ENCODE measurements at places on chromosomes 1 and 21.

DNA sequence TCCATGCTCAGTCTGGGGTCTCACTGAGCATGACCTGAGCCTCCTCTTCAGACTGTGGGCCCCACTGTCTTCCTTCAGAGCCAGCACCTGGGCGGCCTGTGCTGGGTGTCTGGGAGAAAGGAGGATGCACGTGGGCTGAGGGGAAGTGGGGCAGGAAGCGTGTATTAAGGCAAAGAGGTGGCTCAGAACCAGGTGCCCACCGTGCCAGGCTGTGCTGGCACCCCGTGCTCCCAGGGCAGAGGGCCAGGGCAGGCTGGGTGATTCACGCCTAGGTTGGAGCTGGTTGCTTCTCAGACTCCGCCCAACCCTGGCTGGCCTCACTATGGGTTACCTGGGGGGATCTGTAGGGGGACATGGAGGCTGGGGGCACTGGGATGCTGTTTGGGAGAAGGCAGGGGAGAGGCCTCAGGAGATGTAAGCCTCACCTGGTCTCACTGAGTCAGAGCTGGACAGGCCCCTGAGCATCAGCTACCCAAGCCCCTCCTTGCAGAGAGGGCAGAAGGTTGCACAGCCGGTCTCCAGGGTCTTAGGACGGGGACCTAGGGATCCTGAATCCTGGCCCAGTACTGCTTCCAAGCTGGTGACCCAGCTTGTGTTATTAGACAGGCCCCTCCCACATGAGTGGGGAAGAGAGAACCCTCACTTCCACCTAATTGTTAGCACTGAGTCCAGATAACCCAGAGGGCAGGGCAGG is 18.6 kb upstream of the PADI1 start:
- no peak for DNase-seq

- DNase-seq, result no peak
Measured at GRCh38 chr1:225849925-225850324, 32.3 kb downstream of the TMEM63A start.

DNA sequence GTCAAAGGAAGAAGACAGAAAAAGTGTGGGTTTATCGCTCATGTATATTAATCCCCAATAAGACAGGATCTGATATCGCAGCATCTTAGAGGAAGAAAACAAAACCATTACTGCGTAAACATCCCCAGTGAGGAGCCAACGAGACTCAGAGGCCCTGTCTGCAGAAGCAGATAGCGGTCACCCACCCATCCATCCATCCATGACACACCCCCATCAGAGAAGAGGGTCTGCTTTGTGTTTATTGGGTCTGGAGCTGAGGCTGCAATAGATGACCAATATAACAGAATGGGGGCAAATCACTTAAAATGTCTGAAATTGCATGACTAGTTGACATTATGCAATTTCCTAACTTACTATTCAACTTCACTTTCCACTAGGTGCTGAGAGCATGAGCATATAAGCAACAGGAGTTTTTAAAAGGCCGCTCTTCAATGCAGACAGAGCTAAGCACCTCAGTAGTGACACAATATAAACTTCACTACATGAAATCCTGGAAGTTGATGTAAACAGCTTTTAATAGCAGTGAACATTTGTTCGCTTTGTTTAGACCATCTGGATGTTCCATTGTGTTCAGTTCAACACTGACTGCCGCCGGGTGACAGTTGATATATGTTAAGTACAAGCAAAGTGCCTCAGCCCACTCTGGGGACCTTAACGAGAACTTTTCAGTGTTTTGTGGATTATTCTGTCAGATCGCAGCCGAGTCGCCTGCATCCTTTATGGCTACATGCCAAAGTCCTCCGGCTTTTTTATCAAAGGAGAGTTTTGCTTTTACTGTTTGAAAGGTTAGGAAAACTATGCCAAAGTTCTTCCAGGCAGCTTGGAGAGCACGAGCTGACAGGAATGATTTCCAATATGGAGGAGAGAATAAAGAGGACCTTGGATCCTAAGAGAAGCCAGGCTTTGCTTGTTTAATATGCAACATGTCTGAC is 167.5 kb downstream of the ZNF281 start:
- no peak for DNase-seq

GRCh38 chr1:227941509-227942020 is 6.2 kb downstream of the WNT9A start:
- DNase-seq, result no peak

- no peak for DNase-seq
Measured at GRCh38 chr1:109775398-109775797, 11.7 kb upstream of the EPS8L3 start.

DNA sequence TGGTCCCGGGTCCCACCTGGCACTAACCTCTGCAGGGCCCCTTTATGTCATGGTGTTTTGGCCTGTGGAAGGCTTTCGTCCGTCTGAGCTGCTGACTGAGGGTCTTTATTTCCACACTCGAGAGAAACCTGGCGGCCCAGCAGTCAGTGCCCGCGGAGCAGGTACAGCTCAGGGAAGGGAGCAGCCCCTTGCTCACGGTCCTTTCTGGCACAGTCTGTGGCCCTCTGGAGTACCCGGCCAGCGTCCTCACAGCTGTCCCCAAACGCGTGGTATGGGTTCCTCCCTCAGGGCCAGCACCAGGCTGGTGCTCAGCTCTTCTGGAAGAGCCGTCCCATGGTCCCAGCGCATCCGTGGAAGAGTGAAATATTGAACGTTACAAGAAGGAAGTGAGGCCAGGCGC is 24.3 kb downstream of the SKI start:
- no peak for DNase-seq

GRCh38 chr1:221801251-221801661 is 59.4 kb upstream of the DUSP10 start:
- no peak for DNase-seq

DNA sequence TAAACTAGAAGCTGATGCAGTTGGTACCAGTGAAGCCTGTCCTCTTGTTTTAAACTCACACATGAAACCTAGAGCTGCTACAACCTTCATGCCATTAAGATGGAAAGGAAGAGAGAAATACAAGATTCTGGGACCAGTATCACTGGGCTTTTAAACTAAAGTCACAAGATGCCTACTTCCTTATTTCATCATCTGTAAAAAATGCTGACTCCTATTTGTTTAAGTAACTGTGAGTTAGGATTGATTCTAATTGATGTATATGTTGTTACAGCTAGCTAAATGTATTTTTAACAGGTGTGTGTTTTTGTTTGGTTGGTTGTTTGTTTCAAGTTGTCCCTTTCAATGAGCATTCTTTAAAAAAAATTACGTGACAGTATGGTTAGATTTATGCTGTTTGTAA is 833.3 kb upstream of the PRMT6 start:
- DNase-seq, result no peak

GRCh38 chr1:32142446-32143301 is 34.8 kb downstream of the KPNA6 start:
- peak; percentile 35 for DNase-seq

- DNase-seq, result no peak
Measured at GRCh38 chr21:44423941-44424607, 31.2 kb upstream of the LRRC3 start.

DNA sequence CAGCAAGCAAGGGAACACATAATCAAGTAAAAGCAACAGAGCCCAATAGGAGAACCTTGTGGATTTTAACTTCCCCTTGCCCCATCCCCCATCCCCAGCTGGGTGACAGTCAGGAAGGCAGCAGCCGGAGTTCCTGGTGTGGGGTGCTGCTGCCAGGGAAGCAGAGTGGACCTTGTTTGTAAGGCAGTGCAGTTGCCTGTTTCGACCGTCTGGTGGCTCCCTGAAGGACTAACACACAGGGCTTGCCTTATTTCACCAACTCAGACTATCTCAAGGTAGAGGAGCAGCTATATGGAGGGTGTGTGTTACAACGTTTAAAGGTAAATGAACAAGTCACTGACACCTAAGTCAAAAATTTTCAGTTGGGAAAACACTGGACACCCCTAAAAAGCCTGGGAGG is 6.6 kb downstream of the KRTAP10-8 start:
- DNase-seq, result no peak

GRCh38 chr1:212234431-212235395 is 50.5 kb upstream of the PPP2R5A start:
- peak; percentile 80 for DNase-seq

GRCh38 chr1:183444243-183444642 is 26.1 kb upstream of the NMNAT2 start:
- DNase-seq, result no peak

DNA sequence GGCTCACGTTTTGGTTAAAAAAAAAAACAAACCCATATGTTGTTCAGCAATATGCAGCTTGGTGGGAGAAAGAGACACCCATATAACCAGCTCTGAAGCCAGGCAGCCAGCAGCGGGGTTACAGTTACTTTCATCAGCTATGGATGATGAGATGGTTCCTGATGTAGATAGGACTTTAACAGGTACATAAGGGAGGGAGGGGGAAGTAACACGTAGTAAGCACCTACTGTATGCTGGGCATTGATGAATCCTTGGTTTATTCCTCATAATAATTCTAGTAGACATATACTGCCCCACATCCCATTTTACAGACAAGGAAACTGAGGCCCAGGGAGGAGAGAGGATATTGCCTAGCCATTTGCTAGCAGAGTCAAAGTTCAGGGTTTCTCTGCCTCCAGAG is 2.0 kb downstream of the SLC1A7 start:
- no peak for DNase-seq

DNA sequence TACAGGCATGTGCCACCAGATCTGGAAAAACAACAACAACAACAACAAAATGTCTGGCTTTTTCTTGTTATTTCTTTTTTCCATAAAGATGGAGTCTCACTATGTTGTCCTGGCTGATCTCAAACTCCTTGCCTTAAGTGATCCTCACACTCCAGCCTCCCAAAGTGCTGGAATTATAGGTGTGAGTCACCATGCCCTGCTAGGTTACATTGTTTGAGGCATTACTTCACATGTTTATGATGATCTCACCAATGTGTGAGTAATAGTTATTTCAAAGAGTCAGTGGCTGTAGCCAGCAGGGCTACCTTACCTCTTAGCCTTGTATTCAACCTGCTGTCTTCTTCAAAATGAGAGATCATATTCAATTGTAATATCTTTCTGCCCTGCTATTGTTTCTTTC is 445.7 kb downstream of the AMY1C start:
- DNase-seq, result peak; percentile 14

- DNase-seq, result no peak
Measured at GRCh38 chr21:45971616-45972352, 9.8 kb upstream of the COL6A1 start.

Data from H54 (cell line).